ENCODE measurements at places on chromosomes 12 and 14.
A peak's percentile ranks its signal among the peaks of the same experiment; 100 is the strongest.

- no peak for DNase-seq
These were observed at the start of gene B4GALNT3 for GRCh38 chr12:459430-460258. TSS of gene B4GALNT3 (plus strand) at chr12:459939. CDS start at chr12:460377, 438 bp downstream.

GRCh38 chr14:21231020-21231652 is 38.1 kb downstream of the HNRNPC start:
- no peak for DNase-seq

DNA sequence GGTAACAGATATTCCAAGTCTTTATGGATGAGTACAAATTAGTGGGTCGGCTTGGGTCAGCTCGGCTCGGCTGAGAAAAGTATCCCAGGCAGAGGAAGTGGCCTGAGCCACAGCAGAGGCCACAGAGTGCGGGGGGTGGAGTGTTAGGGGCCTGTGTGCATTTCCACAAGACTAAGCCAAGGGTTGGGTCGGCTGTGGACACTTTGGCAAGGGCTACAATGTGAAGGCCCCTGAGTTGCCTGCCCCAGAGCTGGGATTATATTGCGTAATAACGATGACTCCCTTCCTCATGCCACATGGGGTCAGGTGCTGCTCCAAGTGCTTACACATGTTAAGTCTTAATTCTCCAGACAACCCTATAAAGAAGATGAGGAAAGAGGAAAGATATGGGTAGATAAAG is 11.4 kb downstream of the EVL start:
- DNase-seq, result no peak

GRCh38 chr14:24948261-24948847 is 101.6 kb downstream of the STXBP6 start:
- DNase-seq, result no peak

DNA sequence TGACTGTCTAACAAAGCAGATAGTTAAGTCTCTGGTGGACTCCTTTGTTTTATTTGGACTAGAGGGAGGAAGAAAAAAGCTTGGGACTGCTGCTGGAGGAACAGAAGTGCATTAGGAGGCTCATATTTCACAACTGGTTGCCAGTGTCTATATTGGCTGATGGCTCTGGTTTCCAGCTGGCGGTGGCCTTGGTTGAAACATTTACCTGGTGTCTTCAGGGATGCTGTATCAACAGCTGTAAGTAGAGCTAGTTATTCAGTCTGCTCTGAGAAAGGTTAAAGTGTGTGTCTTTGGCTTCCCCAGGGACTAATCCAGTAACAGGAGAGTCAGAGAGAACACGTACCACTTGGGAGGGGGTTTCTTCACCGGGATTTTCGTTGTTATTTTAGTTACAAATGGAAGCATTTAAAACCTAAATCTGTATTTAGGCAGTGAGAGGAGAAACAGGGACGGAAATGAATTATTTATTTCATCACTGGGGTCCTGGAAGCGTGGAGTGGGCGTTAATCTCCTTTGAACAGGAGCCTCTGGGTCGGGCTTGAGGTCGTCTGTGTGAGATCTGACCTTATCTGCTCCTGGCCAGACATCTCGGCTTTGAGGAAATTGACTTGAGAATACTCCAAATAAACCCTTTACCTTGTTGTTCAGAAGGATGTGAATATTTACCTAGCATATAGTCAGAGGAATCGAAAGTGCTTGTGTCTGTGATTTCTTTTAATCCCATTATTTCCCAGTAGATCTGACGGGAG is 149.9 kb downstream of the NRXN3 start:
- peak; percentile 30 for DNase-seq

- no peak for DNase-seq
These were observed 289.1 kb downstream of the RMST start for GRCh38 chr12:97751704-97752103.

GRCh38 chr14:71555654-71556559 is 376.3 kb upstream of the RGS6 start:
- DNase-seq, result peak; percentile 61

DNA sequence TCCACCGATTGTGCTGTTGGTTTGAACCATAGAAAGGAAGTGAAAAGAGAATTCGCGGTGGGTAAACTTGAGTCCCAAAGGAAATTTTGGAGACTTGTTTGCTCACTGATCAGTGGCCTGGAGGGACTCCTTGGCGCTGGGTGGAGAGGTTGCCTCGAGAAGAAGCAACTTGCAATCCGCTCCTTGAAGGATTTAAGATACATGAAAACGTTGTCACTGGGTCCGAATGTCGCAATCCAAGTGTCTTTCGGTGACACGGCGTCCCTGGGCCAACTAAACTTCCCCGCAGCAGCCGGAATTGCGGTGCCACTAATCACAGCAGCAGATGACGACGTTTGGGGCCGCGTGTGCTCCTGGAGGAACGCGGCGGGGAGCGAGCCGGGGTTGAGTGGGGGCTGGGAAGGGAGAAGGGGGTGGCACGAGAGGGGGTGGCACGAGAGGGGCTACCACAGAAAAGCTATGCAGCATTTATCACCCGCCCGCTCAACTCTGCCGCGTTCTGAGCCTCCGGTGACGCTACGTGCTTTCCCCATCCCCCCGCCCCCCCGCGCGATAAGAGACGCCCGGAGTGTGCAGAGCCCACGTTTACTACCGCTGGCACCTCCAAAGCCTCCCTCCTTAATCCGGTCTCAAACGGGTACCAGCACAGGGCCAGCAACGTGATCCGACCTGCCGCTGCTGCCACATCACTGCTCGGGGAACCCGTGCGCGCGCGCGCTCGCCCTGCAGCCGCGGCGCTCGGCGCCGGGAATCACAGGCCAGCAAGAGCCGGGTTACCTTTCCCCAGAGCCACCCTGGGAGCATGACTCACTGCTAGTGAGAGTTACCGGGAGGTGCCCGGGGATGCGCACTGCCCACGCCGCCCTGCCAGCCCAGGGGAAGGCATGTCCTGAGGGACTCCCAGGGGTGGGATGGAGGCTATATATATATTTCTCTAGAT is 833 bp upstream of the BHLHE41 start:
- DNase-seq, result peak; percentile 10

DNA sequence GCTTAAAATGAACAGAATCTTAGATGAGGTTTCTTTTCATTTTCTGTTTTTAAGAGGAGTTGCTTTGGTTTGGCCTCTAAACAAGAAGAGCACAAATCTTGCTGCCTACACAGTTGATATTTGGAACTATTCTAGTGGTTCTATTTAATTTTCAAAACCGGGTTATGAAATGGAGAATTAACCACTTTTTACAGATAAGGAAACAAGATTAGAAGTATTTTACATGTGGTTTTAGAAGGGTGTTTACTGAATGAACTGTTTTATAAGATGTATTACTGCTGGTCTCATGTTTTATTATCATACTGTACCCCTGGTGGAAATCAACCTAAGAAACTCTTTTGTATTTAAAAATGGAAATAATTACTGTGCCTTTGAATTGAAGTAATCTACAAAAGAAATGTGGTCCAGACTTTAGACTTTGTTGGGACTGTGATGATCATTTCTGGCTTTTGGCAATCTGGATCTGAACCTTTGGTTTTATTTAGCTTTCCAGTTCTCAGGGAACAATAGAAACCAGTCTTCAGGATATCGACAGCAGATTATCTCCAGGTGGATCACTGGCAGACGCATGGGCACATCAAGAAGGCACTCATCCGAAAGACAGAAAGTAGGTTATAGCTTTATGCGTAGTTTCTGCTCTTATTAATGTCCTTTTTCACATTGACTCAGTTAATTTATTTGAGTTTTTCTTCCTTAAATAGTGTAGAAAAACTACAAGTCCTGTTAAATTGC is 43.2 kb downstream of the TBK1 start:
- no peak for DNase-seq

GRCh38 chr12:113333877-113334785 is 778 bp downstream of the SLC8B1 start:
- no peak for DNase-seq

- peak; percentile 37 for DNase-seq
These were observed 1131.1 kb downstream of the TMEM121 start for GRCh38 chr14:106657460-106657859.

- DNase-seq, result no peak
These were observed 41.0 kb downstream of the RIMBP2 start for GRCh38 chr12:130675121-130675520.

DNA sequence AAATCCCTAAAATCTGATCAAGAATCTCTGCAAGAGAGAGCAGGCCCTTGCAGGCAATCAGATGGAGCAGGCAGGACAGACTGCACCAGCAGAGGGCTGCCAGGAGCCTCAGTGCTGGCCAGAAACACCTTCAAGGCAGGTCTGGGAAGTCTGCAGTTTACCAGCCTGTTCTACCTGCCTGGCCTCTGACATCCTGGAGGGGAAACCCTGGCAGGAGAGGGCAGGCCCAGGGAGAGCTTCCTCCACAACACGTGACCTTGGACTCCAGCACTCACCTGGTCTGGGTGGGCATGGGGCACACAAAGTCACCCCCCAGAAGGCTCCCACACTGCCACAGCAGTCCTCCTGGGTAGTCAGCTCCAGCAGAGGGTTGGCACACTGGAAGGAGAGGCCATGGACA is 56.0 kb downstream of the ISCA2 start:
- DNase-seq, result no peak

- no peak for DNase-seq
These were observed 153.1 kb downstream of the BCAT1 start for GRCh38 chr12:24795699-24796347.

DNA sequence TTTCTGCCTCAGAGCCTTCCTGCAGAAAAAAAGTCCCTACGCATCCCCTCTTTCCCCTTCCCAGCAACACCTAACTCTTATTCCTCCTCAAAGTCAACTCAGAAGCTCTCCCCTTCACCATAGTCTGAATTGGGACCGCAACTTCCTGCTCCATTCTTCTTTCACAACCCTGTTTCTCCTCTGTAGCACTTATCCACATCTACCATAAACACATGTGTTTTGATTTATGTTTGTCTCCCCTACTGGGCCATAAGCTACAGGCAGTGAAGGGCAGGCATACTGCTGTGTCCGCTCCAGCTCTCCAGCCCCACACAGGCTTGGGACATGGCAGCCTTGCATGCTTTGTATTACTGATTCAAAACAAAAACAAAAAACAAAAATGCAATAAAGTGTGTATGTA is 5.9 kb downstream of the SDR9C7 start:
- no peak for DNase-seq

GRCh38 chr12:131383741-131384543 is 326.9 kb upstream of the SFSWAP start:
- no peak for DNase-seq

DNA sequence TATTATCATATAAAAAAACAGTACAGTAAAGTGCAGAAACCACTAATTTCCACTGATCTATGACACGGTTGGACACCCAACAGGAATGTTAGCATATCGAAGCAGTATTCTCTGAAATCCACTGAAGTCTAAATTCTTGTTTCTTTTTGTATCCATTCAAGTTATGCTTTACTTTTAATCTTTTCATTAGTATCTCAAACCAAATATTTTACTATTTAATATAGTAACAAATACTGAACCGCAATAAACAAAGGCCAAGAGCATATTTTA is 41.1 kb downstream of the ATXN2 start:
- DNase-seq, result no peak

DNA sequence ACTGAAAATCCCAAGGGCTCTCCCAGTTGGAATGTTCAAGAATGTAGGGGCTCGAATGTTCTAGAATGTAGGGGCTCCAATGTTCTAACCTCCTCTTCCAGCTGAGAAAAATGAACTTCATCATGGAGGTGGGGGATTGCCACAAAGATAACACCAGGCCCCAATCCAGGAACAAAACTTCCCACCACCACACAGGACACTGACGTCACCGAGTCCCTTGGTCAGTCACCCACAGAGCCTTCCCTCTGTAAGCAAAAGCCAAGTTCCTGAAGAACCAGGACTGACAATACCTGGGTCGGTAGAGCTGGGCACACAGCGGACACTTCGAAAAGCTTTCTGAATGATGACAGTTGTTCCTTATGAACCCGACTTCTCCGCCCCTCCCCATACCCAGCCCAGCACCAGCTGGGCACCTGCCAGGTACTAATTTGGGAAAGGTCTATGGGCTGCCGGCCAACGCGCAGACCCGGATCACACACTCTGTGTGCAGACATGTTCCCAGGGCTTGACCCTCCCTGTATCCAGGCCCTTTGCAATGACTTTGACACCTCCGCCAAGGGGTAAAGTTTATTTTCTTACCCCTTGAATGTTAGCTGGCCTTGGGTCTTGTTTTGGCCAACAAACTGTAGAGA is 18.9 kb downstream of the ITPK1 start:
- no peak for DNase-seq

GRCh38 chr12:120689397-120690082 is 2.6 kb downstream of the MLEC start:
- no peak for DNase-seq

- DNase-seq, result no peak
These were observed 17.0 kb upstream of the BCL11B start for GRCh38 chr14:99288948-99289347.

GRCh38 chr14:57464008-57464730 is 29.5 kb downstream of the CCDC198 start:
- no peak for DNase-seq

DNA sequence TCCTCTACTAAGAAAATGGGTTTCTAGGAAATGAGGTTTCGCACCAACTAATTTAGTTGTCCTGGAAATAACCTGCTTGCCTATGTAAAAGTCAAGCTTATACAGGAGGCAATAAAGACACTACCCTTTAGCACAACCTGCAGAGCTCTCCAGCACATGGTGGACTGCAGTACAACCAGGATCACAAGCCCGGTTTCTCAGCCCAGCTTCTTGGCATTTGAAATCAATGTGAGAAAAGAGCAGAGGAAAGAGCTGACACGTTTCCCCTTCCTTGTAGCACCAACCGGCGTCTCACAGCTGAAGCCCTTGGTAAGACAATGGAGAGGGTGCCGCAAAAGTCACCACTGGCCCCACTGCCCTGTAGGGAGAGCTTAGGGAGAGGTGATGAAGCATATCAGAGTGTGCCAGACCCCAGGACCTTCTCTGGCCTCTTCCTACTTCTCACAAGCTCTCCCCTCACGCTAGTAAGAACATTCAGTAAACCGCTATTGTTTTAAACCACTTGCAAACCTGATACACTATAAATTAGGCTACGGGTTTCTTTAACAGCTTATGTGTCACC is 8.6 kb downstream of the SPTLC2 start:
- no peak for DNase-seq

- DNase-seq, result no peak
These were observed 5.2 kb downstream of the KCNJ8 start for GRCh38 chr12:21769307-21769706.

DNA sequence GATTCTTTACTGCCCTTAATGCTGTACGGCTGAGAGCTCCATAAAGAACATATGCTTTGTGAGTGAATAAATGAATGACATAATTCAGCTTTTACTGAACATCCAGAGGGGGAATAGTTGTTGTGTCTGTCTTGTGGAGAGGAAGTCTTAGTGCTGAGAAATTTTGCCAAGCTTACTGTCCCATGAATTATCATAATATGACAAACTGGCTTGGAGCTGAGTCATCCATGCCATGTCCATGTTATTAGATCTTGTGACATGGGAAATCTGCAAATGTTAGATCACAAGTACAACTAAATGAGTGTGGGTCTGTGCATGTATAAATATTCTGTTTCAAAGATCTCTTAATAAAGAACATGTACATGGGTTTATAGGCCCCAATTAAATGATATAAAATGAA is 350.4 kb downstream of the BMP4 start:
- DNase-seq, result no peak

GRCh38 chr12:127677537-127678131 is 589.3 kb upstream of the TMEM132C start:
- DNase-seq, result peak; percentile 71

GRCh38 chr12:34396861-34397590 is 374.7 kb downstream of the ALG10 start:
- no peak for DNase-seq
